Tibial nerve (tissue), 4 donors: ENCODE measurements at places on chromosomes 3 and 15. TPM values are rescaled to one million over a fixed set of nuclear protein-coding genes. Genes with fewer than 3 reads are reported as not detected.

Gene FGD5
- total RNA-seq, result 41.5 TPM

DNA sequence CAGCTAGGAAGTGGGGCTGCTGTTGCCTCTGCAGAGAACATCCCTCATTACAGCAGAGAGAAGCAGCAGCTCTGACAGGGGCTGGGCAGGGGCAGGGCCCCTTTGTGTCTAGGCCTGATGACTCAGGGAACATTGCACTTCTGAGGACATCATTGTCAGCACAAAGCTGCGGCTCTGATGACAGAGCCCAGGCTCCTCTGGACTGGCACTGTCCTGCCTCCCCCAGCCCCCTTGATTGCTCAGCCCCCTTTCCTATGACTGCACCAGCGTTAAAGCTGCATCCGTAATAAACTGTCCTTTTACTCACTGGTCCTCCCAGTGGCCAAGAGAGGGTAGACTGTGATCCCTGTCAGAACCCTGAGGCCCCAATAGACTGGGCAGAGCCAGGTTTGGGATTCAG is 18.3 kb downstream of the TRH start:
- no peaks in the 10 kb centered on the region for H3K4me1 ChIP-seq
- H3K27ac ChIP-seq, result no peak overlapping the region
- H3K4me3 ChIP-seq, result no peak overlapping the region
- no peaks in the 10 kb centered on the region for H3K27me3 ChIP-seq
- DNase-seq, result no peak

Gene RASL12
- 83.5 TPM for total RNA-seq

GRCh38 chr3:132655471-132655870 is 4.1 kb downstream of the ACAD11 start:
- H3K36me3 ChIP-seq, result no peaks in the 10 kb centered on the region
- no peaks in the 10 kb centered on the region for H3K4me1 ChIP-seq
- H3K27ac ChIP-seq, result no peak overlapping the region
- no peaks in the 10 kb centered on the region for H3K27me3 ChIP-seq
- H3K4me3 ChIP-seq, result no peak overlapping the region
- no peak for DNase-seq

- H3K4me1 ChIP-seq, result no peaks in the 10 kb centered on the region
- no peak overlapping the region for H3K4me3 ChIP-seq
- H3K27ac ChIP-seq, result no peak overlapping the region
- H3K27me3 ChIP-seq, result no peaks in the 10 kb centered on the region
- no peak for DNase-seq
These were observed 86.5 kb downstream of the SEMA6D start for GRCh38 chr15:47803767-47804166.
